NAMALWA (cell line): ENCODE measurements at places on chromosomes 4 and X.

GRCh38 chr4:169582203-169582602, 30.2 kb downstream of the NEK1 start:
- DNase-seq: no peak

DNA sequence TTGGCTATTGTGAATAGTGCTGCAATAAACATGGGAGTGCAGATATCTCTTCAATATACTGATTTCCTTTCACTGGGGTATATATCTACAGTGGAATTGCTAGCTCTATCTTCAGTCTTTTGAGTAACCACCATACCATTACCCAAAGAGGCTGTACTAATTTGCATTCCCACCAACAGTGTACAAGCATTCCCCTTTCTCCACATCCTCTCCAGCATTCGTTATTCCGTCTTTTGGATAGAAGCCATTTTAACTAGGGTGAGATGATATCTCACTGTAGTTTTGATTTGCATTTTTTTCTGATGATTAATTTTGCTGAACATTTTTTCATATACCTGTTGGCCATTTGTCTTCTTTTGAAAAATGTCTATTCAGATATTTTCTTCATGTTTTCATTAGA, 110.3 kb downstream of the PRDM5 start:
- DNase-seq: no peak

DNA sequence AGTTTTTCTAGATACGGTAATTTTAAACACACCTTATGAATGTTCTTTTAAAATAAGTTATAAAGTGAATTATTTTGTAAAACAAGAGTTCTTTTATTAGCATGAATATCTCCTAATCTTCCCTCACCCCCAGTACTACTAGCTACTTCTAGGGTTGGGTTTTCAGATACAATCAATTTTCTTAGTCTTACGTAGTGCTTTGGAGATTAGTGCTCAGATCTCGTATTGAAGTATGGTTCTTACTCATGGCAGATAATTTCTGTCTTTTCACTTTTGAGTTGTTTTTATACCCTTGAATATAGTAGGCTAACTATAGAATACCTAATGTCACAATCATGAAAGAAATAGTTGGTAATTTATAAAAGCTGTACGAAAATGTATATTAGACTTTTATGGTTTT, 43.2 kb downstream of the CDKL5 start:
- no peak for DNase-seq

GRCh38 chr4:86749121-86749520, 100.1 kb downstream of the SLC10A6 start:
- DNase-seq: no peak

DNA sequence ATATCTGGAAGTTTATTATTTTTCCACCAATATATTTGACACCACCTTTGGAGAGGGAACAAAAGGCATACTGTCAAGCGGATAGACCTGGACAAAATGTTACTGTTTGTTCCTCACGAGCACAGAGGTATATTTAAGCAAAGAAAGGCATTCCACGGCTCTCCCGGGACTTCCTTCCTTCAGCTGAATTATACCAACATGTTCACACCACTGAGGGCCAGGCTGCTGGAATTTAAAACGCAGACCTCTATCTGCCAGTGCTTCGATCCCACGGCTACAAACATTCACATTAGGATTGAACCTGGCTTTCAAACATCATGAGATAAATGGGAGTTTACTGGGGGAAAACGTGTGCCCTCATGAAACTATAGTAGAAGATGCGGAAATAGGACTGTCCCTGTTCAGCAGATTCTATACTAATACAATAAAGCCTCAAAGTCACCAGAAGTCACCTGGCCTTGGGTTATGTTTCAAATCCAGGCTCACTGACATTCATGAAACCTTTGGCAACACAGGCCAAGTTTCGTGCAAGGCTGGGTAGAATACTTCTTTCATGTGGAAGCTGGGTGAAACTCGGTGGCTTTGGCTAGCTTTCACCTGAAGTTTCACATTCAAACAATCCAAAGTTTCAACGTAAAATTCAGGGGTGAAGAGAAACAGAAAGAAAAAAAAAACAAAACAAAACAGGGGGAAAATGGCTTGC, 39.5 kb downstream of the SORBS2 start:
- no peak for DNase-seq

GRCh38 chr4:105637408-105638176, 70.9 kb downstream of the INTS12 start:
- DNase-seq: peak; percentile 95

DNA sequence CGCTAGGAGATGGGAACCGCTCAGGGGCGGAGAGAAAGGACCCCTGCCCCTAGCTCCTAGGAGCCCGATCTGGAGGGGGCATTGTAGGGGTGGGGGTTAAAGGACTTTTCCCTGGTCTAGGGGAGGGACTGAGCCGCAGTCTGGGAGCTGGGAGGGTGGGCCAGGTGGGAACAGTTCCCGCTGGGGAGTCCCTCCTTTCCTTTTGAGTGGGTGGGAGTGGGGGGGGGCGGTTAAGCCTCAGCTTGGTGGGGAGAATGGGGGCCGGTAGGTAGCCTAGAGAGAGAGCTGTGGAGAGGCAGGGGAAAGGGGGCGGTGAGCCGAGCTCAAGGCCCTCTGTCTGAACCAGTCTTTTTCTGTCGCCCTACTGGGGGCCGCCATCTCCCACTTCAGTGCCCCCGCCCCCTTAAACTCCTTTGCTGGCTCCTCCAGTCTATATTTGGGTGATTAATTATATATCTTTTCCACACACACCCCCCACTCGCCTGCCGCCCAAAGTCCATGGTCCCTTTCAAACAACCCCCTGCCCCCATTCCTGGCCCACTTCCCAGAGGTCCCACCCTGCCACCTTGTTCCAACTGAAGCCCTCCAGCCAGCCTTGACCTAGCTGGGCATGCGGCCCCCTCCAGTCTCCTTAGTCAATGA, 822 bp downstream of the ZNF275 start:
- DNase-seq: no peak
